ENCODE measurements at places on chromosomes 5 and 9.

DNA sequence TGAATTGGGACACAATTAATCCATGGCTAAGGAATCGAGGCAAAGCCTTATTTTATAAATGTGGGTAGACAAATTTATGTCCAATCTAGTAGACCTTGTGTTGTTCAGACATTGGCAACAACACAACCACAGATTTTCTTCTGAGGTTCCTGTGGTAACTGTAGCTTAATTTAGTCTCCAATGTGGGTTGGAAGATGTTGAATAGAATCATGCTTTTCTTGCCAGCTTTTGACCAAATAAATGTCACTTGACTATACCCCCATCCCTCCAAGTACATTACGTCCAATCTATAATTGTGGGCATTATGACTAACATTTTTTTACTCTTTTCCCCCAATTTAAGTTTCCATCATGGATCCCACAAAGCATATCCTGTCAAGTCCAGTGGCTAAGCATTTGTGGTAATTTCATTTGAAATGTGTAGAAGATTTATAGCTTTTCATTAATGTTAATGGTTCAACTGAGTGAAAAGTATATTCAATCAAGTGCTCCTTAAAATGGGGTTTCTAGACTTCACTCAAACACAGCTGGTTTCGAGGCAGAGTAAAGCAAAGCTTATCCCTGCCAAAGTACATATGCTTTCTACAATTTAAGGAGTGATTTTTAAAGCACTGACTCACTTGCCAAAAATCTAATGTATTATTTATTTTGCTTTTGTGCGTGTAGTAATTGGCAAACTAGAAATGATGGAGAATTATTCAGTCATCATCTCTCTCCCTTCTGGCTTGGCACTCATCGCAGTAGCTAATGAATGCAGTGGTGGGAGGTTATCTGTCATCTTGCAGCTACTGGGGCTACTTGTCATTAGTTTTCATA, 141.8 kb downstream of the FAM174A start:
- DNase-seq = no peak

- DNase-seq = no peak
Observed at GRCh38 chr9:108297073-108297472, 558.7 kb downstream of the ACTL7B start.

DNA sequence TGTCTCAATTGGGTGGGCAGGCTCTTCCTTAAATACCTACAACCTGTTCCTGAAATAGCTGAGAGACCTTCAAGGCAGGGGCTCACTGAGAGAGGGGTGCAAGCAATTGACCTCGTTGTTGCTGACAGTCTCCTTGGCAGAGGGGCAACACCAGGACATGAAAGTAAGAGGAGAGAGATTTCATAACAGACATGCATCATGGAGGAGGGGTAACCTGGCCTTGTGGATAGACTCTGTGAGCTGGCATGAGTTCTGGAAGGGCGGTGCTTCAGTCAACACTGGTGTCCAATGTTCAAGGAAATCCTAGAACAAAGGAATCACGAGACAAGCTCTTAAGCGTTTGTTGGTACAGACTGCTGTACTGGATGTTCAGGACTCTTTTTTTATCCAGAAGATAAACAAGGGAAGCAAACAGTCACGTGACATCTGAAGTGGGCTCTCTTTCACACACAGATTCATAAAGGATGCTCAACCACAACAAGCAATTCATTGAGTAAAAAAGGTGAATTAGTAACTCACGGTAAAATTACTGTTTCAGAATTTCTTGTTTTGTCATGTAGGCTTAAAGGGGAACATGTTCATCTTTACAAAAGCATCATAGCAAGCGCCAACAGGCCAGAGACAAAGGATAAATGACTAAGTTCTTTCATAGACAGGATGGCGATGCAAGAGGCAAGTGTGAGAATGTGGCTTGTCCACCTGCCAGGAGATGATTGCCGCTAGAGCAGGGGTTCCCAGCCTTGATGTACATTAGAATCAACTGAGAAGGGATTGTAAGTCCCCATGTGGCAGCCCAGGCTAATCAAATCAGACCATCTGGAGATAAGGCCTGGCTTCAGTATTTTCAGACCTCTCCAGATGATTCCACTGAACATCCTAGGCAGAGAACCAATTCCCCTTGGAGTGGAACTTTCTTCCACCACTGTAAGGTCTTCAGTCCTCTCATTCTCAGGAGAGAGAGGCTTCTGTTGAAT, 20.7 kb downstream of the ANKRA2 start:
- no peak for DNase-seq

- no peak for DNase-seq
Observed at GRCh38 chr9:89473762-89474469, 24.0 kb downstream of the SEMA4D start.
